ENCODE measurements at places on chromosomes 3 and 15.

GRCh38 chr15:57323806-57324589 is 52.3 kb upstream of the CGNL1 start:
- no peak for DNase-seq

- DNase-seq = no peak
Measured at GRCh38 chr15:97692301-97693015, 268.0 kb upstream of the ARRDC4 start.

DNA sequence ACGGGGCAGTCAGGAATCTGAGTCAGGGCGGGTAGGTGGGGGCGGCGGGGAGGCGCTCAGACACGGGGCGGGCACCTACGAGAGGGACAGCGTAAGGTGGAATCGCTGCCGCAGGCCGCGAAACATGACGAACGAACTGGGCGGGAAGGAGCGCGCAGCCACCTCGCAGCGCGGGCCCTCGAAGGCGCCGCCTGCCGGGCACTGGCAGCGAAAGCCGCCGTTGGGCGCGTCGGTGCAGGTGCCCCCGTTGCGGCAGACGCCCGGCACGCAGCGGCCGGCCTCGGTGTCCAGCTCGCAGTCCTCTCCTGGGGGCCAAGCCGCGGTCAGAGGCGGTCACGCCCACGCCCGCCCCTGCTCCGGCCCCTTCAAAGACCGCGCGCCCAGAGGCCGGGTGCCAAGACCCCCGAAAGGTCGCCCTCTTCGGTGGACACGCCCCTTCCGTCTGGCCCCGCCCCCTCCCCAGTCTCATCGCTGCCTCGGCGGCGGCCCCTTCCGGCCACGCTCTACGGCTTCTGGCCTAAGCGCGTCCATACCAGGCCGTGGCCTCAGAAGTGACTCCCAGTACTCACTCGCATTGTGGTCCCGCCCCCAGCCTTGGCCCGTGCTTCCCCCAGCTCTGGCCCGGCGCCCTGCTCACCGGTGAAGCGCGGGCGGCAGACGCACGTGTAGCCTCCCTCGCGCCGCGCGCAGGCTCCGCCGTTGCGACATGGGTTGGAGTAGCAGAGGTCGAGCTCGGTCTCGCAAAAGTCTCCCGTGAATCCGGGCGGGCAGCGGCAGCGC is 6.4 kb downstream of the CELSR3 start:
- no peak for DNase-seq

DNA sequence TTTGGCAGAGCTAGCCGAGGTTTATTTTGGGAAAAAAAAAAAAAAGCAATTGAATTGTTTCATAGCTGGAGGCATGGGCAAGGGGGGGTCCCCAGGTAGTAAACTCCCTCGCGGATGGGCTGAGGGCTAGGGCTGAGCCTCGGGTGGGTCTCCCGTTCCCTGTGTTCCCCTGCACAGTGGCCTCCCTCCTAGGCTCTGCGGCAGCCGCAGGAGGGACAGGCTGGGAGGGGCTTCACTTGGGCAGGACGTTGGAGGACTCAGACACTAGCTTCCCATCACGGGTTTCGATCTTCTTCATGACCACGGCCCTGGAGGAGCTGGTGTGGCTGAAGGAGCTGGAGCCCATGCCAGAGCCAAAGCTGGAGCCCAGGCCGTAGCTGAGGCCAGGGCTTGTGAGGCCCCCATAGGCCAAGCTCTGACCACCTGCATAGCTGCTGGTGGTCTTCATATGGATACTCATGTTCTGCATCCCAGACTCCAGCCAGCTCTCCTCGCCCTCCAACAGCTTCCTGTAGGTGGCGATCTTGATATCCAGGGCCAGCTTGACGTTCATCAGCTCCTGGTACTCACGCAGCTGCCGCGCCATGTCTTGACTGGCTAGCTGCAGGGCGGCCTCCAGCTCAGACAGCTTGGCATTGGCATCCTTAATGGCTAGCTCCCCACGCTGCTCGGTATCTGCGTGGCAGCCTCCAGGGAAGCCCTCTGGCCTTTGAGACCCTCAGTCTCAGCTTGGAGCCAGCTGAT is 64.0 kb upstream of the CDAN1 start:
- no peak for DNase-seq

DNA sequence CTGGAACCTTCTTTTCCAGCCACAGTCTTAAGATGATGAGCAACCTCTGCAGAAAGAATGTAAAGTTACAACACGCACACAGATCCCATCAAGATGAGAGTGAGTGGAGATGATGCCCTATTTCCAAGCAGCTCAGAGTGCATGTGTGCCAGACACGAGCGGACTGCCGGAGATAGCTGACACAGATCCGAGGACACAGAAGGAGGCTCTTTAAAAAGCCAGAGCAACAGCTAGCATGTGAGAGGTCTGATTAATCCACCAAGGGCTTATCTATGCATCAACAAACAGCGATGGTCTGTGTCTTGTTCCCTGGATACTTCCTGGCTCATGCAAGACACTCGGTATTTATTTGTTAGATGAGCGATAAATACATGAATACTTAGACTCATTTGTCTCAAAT is 128.6 kb upstream of the DLG1 start:
- no peak for DNase-seq

DNA sequence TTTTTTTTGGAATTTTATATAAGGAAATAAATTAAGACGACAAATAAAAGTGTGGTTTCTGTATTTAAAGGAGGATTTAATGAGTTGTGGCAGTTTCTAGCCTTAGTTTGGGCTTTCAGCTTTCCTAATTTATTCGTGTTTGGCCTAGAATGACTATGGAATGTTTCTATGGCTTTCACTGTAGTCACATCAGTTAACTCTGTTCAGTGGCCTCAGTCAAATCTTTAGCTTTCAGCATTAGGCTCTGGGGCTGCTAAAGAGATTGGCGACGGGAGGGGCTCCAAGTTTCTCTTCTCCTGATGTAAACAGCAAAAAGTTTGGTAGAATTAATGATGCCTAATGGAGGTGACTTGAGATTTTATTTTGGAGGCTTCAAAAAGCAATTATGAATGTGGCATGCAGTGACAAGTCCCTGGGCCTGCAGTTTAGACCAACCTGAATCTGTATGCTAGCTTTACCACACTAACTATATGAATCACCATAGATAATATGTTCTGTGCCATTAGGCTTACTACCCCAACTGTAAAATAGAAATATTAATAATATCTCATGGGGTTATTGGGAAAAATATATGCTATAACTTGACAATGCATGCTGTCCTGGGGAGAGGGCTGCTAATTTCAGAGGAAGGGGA is 47.1 kb upstream of the ADGRG7 start:
- no peak for DNase-seq

GRCh38 chr3:1969281-1969680 is 129.4 kb upstream of the CNTN4 start:
- no peak for DNase-seq

DNA sequence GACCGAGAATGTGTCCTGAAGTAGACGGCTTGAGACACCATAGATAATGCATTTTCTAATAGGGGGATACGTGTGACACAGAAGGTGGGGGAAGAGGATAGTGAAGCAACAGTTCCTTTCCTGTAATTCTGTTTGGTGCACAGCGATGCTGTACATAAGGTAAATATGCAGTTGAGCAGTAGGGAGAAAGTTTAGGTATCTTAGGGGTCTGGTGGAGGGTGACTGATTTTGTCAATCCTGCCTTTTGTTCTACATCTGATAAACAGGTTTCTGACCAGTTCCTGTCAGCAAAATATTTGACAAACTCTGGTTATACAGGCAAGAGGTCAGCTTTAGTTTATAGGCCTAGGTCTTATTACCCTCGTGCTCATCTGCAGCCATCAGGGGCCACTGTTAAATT is 71.3 kb downstream of the TRAK1 start:
- no peak for DNase-seq

DNA sequence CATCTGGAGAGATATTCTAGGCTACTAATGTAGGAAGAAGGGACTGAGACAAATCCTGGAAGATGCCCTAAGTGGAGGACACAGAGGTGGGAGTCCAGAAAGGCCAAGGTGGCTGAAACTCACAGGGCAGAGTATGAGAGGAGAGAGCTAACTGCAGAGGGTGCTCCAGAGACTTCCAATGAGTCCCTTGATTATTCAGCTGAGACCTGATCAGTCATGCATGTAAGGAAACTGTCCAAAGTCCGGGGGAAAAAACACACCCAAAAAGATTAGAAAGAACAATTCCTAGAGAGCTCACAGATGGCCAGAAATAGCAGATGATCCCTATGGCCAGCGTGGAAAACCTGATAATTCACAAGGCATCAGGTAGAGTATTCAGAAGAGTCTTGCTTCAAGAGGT is 18.7 kb upstream of the FOXP1 start:
- DNase-seq = no peak

- no peak for DNase-seq
Measured at GRCh38 chr3:58237941-58238681, 519 bp downstream of the ABHD6 start.

- no peak for DNase-seq
Measured at GRCh38 chr3:31729082-31729481, 196.4 kb downstream of the STT3B start.

DNA sequence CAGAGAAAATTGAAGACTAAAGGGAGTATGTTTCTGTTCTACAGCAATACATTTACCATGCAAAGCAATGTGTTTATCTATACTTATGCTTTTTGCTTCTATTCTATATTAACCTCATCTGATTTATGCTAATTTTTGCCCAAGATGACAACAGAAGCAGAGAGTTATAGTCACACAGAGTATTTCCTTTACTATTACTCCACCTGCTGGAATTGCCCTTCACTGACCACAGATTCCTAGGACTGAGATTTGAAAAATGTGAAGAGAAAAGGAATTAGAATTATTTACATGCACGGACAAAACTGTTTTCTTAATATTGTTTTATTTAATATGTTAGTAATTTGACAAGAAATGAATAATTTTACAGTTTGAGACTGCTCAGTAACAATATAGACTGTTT is 745.6 kb downstream of the VGLL3 start:
- DNase-seq = no peak

DNA sequence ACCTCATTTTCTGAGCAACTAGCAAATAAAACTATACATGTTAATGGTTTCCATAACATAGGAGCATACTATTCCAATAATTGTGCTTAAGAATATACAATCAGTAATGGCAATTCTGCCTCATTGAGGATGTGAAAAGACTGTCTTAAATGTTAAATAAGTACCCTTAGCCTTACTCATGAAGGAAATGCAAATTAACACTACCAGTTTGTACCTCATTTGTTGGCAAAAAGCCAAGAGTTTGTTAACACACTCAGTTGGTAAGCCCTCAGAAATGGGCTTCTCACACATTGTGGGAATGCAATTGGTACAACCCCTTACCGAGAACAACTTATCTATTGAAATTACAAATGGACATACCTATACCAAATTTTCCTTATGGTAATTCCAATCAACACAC is 9.2 kb upstream of the STT3B start:
- DNase-seq = no peak

GRCh38 chr15:71201477-71201876 is 86.2 kb downstream of the THSD4 start:
- DNase-seq = peak; percentile 30

- DNase-seq = no peak
Measured at GRCh38 chr3:425079-425478, 228.5 kb downstream of the CHL1 start.

DNA sequence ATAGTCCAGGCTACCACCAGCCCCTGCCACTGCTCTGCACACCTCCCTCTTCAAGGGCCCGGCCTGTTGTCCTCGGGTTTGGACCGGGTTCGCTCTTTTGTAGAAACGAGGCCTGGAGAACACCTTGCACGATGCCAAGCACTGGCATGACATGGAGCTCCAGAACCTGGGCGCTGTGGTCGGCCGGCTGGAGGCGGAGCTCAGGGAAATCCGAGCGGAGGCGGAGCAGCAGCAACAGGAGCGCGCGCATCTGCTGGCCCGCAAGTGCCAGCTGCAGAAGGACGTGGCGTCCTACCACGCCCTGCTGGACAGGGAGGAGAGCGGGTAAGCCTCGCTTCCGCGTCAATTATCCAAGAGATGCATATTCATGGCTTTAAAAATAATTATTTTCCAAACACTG is 72.4 kb downstream of the BFSP2 start:
- DNase-seq = no peak

DNA sequence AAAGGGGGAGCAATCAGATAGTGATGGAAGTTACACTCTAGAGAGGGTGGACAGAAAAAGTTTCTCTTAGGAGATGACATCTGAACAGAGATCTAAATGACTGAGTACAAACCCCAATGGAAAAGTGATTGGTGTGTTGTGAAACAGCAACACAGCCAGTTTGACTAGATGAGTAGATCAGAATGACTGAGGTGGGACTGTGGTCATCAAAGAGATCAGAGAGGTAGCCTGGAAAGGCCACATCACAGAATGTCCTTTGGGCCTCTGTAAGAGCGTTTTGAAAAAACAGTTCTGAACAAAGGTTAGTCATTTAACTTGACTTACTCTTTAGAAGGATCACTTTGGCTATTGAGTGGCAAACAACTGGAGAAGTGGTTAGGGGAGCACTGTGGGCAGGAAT is 10.6 kb downstream of the LRRC58 start:
- no peak for DNase-seq

DNA sequence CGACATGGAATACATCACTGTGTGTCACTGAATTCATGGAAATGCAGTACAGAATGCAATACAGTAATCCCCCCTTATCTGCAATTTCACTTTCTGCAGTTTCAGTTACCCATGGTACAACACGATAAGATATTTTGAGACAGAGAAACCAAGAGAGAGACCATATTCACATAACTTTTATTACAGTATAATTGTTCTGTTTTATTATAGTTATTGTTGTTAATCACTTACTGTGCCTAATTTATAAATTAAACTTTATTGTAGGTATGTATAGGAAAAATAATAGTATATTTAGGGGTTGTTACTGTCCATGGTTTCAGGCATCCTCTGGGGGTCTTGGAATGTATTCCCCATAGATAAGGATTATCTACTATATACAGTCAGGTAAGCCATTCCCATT is 61.8 kb downstream of the MBNL1 start:
- DNase-seq = no peak

DNA sequence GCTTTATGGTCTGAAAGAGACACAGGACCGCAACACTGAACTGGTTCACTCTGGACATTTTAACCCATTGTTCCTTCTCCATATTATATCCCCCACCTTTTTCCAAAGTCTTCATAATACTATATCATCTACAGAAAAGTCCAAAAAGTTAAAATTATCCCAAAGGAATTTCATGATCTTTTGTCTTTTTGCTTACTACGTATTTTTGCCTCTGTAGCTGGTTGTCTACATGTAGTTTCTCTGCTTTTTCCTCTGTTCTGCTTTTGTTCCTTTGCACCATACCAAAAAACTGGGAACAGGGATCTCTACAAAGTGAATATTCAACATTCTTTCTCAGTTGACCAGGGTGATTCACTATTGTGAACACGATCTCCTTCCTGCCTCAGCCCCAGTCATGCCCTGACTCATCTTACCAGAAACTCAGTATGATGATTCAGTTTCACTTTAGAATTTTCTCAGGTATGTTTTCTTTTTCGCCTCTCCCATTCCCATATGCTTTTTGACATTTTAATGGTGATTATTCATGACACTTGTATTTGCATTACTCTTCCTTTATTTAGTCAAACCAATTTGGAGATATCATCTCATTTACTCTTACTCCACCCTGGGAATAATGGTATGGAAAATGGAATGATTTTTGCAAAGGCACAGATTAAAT is 14.5 kb downstream of the EMC4 start:
- DNase-seq = no peak

- no peak for DNase-seq
Measured at GRCh38 chr15:77538793-77539497, 93.8 kb downstream of the LINGO1 start.
